Karpas-422 (cell line): ENCODE measurements at places on chromosomes 7 and 10. TPM values are rescaled to one million over a fixed set of nuclear protein-coding genes. Genes with fewer than 3 reads are reported as not detected.

DNA sequence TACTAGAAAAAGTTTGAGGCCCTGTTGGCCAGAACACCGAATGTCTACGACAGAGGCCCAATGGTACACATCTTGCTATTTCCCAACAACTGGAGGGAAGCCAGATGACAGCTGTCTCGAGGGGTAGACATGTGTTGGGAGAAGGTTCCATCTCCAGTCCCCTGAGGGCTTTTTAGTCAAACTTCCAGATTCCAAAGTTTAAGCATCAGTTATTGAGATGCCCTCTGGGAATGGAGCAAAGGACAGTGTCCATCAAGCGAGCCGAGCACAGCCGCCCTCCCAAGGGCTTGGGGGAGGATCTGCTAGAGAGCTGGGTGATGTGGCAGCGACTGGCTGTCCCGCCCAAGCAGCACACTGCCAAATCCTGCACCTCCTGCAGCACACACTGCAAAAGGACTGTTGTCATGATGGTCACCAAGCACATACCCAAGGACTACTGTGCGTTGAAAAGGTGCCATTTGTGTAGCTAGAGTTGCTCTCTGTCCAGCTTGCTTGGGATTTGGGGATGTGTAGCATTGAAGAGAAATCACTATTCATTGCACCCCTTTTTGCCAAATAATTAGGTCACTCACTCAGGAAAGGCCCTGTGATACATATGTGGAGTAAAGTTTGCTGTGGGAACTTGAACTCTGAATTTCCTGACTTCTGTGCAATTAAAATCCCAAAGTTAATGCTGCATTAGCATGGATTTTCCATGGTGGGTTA lies 164.6 kb downstream of the TRIL start:
- DNase-seq = no peak

DNA sequence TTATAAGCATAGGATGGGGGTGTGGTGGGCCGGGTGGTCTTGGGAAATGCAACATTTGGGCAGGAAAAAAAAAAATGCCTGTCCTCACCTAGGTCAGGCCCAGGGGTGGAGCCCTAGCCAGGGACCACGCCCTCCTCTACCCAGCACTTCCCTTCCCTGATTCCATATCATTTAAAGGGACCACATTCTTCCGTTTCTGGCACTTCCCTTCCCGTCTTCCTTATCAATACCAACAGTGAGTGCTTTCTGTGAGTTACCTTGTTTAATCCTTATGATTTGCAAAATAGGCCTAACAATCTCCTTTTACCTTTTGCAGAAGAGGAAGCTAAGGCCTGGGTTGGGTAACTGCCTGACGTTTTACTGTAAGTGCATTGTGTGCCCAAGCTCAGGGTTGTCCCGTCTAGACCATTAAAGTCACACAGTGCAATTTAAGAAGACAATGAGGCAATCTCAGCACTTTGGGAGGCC lies 16.7 kb upstream of the C10orf95 start:
- no peak for DNase-seq

The NUTM2E gene
- 0.19 and 0.43 TPM in 2 replicates for total RNA-seq

DNA sequence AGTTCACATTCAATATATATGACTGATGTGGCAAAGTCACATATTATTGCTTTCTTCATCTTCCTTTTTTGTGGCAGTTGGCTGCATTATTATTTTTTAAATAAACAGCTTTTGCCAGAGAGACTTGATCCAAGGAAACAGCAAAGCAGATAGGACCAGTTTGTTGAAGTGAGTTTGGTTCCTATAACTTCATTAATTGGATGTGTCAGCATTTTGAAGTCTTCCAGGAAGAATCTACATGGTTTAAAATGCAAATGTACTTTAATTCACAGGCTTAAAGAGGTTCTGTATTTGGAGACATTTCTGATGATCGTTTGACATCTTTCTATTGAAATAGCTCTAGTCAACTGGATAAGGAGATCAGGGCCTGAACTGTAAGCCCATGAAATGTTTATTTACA lies 13.2 kb downstream of the UBE2D1 start:
- no peak for DNase-seq

DNA sequence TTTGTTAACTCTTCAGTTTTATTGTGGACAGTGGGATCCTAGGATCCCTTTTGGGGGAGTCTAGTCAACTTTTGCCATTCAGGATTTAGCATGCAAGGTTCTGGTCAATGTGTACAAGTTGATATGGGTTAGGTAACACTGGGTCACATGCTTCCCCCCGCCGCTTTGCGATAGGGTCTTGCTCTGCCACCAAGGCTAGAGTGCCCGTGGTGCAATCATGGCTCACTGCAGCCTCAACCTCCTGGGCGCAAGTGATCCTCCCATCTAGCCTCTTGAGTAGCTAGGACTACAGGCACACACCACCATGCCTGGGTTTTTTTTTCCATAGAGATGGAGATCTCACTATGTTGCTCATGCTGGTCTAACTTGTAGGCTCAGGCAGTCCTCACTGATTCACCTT lies 3.2 kb upstream of the CSGALNACT2 start:
- no peak for DNase-seq

GRCh38 chr7:45001826-45002225 lies 1.8 kb downstream of the CCM2 start:
- DNase-seq = peak; percentile 40

The CASP7 gene
- 9.9 and 15.3 TPM in 2 replicates for total RNA-seq
